Mesenteric fat pad (tissue), 1 donor: ENCODE measurements at places on chromosomes 6 and 20. TPM values are rescaled to one million over a fixed set of nuclear protein-coding genes. Genes with fewer than 3 reads are reported as not detected.

- no peak for DNase-seq
These were observed 119.6 kb downstream of the KIF13A start for GRCh38 chr6:17867880-17868279.

DNA sequence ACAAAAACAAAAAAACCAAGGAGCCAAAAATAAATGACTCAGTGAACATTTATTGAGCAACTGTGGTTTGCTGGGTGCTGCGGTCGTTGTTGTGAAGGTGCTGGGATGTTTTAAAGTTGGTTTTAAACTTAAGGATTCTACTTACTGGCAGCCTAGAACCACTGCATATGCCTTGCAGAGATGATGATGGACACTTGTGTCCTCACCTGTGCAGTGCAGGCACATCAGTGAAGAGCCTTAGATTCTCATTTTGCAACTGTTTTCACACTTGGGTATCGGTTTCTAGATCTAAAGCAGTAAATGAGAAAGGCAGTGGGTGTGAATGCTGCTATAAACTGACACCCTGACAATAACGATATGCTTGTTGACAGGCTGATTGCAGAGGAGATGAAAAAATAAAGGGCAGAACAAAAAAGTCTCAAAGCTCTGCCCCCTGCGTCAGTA lies 68.8 kb downstream of the UTRN start:
- no peak for DNase-seq

DNA sequence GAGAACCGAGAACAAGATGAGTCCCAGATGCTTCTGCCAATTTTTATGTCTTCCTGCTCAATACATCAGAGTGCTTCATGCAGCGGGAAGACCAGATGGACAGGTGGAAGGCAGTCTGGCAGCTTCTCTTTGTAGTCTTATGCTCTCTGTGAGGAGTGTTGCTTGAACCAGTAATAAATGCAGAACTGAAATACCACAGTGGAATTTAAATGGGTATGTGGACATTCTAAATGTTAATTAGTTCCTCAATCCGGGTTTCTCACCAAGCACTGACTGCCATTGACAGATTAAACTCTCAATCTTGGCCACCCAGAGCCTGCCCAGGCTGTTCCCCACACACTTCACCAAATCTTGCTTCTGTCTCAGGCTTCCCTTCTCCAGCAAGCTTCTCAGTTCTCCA lies 695.5 kb upstream of the CHD6 start:
- no peak for DNase-seq

Gene LCA5
- total RNA-seq, result 3.1 TPM

GRCh38 chr20:59572515-59572914 lies 31.8 kb upstream of the PHACTR3 start:
- DNase-seq, result no peak

GRCh38 chr6:93389192-93389591 lies 30.2 kb downstream of the EPHA7 start:
- DNase-seq, result no peak

Gene TINAG
- total RNA-seq, result not detected
